Stimulated activated CD8-positive, alpha-beta memory T cell treated with anti-CD3 and anti-CD28 coated beads, Interleukin-2, amount 100 ng/mL, for 1 hour (primary cell): ENCODE measurements at places on chromosomes 2 and 18.

- no peak for DNase-seq
These were observed 970.6 kb upstream of the ACVR2A start for GRCh38 chr2:146874260-146874658.

GRCh38 chr2:157325786-157326185 lies at the start of gene ERMN:
Gene ERMN (minus strand): TSS chr2:157325824. CDS start chr2:157325642, 182 bp downstream.
- DNase-seq: no peak

- no peak for DNase-seq
These were observed 33.5 kb upstream of the CERS6 start for GRCh38 chr2:168422584-168422983.

GRCh38 chr2:165471349-165471950 lies 2.0 kb downstream of the CSRNP3 start:
- DNase-seq: no peak

- no peak for DNase-seq
These were observed 236.3 kb upstream of the SLC14A2 start for GRCh38 chr18:45378933-45379332.

DNA sequence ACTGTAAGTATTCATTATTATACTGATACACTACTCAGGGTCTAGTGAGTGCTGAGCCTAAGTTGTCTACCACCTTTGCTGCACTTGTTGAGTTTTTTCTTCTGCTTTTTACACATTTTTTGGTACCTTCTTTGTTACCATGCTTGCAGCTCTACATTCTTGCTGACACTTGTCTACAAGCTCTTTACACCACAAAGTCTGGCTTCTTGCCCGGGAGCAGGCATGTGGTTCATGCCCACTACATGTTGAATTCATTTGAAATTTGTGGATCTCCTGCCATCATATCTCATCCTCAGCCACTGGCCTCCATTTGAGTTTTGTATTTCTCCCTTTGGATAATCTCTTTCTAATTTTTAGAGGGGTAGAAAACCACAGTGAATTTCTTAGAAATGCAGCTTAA lies 29.9 kb downstream of the IL18R1 start:
- DNase-seq: no peak

- no peak for DNase-seq
These were observed 19.7 kb downstream of the EVA1A start for GRCh38 chr2:75540994-75541393.

DNA sequence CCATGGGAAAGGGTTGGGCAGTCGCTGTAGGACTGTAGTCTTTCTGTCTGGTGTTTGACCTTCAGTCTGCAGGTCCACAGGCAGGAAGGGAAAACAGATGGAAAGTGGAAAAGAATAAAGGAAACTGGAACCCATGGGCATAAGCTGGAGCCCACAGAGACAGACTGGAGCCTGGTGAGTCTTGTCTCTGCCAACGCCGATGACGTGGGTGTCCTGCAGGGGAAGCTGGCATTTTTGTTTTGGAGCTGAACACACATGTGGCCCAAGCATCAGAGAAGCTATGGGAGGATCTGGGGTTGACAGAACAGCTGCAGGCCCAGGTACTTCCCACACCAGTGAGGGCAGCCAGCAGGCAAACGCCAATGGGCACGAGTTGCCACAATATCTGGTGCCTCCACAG lies 28.2 kb upstream of the SOCS6 start:
- no peak for DNase-seq

DNA sequence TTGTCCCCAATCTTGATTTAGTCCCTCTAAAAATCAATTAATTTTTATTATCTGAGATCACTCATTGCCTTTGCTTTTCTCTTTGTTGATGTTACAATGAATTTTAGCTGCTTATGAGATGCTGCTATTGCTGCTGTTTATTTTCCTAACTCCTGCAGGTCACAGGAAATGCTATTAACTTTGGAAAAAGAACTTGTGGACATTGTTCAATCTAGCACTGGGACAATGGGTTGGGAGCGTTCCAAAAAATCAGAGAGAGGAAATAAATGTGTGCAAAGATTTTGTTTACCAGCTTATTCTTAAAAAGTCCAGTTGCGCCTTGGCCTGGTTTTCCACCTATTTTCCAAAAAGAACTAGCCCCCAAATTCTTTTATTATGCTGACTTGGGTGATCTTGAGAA lies 268.3 kb downstream of the PTH2R start:
- DNase-seq: no peak

GRCh38 chr2:102241616-102242305 lies 54.9 kb downstream of the IL1RL2 start:
- no peak for DNase-seq

GRCh38 chr18:581096-581495 lies 916 bp downstream of the CETN1 start:
- DNase-seq: no peak

GRCh38 chr18:59900222-59901128 lies 679 bp downstream of the PMAIP1 start:
- peak; percentile 31 for DNase-seq

- no peak for DNase-seq
These were observed 9.6 kb downstream of the CROCC2 start for GRCh38 chr2:240915526-240916341.
